Aortic smooth muscle cell (primary cell): ENCODE measurements at places on chromosomes 3 and 15. TPM values are rescaled to one million over a fixed set of nuclear protein-coding genes. Genes with fewer than 3 reads are reported as not detected.

Gene GOLGA8N
- total RNA-seq = 3.0 and 10.3 TPM in 2 replicates

Gene GPR27
- total RNA-seq = 0.13 TPM in 1 of 2 replicates, not detected in the other

Gene STAG1
- 47.0 and 48.6 TPM in 2 replicates for total RNA-seq

Gene TTLL13
- under 0.01 and 0.12 TPM in 2 replicates for total RNA-seq

Gene GRK7
- total RNA-seq = not detected in 2 replicates

Gene MUC20
- 0.26 and 0.50 TPM in 2 replicates for total RNA-seq

Gene IQCH
- total RNA-seq = 3.0 and 5.7 TPM in 2 replicates
